Muscle of leg (tissue), 16 donors: ENCODE measurements at places on chromosomes 4 and X. TPM values are rescaled to one million over a fixed set of nuclear protein-coding genes. Genes with fewer than 3 reads are reported as not detected.

The SYTL5 gene
- 0.13 TPM for total RNA-seq

The ACSL4 gene
- 21.1 TPM for total RNA-seq

The DMRTC1 gene
- not detected for total RNA-seq

The RUFY3 gene
- 81.3 TPM for total RNA-seq

The NAP1L3 gene
- total RNA-seq: 11.7 TPM

The RTL3 gene
- total RNA-seq: 1.3 TPM

The TEX13B gene
- total RNA-seq: not detected

- peak; percentile 40 for DNase-seq
- no peaks in the 10 kb centered on the region for H3K36me3 ChIP-seq
These were observed 183.6 kb downstream of the MGST2 start for GRCh38 chr4:139849219-139849618.

DNA sequence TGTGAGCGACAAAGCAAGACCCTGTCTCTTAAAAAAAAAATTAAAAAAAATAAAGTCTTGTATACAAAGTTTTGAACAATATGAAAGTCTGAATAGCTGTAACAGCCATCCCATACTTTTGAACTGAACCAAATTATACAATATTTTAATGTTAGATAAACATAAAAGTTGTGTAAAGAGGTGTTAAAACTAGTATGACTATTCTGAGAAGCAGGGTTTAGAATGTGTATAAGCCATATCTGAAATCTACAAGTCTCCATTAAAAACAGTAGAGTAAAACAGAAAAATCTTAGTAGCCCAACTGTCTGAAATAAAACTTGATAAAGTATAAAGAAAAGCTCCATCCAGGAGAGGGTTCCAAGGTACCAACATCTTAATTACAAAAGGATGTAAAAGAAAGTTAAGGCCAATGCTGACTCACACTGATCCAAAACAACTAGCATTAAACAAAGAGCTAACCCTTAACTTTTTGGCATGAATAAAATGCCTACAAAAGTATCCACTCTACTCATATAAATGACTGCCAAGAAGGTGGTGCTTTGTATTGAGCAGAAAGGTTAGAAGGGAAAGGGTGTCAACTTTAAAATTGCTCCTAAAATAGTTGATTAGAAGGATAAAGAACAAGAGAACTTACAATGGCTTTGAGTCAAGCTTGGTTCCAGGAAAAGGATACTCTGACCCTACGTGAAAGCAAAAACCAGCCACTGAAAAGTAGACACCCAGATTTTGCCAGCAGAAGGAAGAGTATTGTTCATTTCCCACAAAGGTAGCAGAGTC, 18.5 kb downstream of the CNOT6L start:
- no peak overlapping the region for H3K4me3 ChIP-seq
- no peaks in the 10 kb centered on the region for H3K27me3 ChIP-seq
- DNase-seq: peak; percentile 16
- H3K4me1 ChIP-seq: no peaks in the 10 kb centered on the region
- no peaks in the 10 kb centered on the region for H3K36me3 ChIP-seq
- H3K27ac ChIP-seq: peak overlapping the region; percentile 68

DNA sequence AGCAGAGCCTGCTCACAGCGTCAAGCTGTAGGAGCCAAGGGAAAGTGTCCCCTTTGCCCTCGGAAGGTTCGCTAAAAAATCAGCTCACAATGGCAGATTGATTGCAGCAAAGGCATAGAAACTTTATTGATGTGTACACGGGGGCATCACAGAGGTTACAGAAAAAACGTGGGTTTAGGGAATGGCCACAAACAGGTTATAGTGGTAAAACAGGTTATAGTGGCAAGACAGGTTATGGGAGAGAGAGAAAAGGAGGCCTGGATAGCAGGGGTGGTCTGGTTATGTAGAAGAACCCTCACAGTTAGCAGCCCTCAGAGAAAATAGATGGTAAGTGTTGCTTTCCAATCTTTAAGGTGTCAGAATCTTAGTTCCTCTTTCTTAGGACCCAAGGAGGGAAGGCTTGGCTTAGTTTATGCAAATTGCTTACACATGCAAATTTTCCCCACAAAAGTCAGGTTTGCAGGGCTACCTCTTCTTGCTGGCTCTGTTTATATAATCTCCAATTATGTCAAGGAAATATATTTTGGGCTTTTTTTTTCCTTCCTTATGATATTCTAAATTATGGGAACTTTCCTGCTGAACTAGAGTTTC, 113.7 kb downstream of the BMP15 start:
- H3K36me3 ChIP-seq: no peaks in the 10 kb centered on the region
- H3K27me3 ChIP-seq: peaks cover 13% of the 10 kb centered on the region
- no peak for DNase-seq
- H3K27ac ChIP-seq: no peak overlapping the region

DNA sequence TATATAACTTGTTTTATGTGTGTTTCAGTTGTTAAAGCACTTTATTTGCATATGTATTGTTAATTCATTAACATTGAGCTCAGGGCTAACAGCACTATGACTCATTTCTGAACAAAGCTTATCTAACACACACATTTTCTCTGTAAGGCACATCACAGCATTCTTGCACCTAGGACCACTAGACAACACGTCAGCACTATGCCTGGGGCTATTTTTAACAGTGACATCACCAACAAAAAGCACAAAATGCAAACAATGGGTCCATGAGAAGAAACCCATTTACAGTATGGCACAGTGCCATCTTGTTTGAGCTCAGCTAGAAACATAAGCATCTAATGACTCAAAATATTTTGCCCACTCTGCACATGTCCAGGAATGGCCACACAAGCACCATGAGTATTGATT, 124.4 kb downstream of the RELL1 start:
- no peaks in the 10 kb centered on the region for H3K4me1 ChIP-seq
- no peaks in the 10 kb centered on the region for H3K36me3 ChIP-seq
- no peaks in the 10 kb centered on the region for H3K27me3 ChIP-seq
- no peak overlapping the region for H3K27ac ChIP-seq

DNA sequence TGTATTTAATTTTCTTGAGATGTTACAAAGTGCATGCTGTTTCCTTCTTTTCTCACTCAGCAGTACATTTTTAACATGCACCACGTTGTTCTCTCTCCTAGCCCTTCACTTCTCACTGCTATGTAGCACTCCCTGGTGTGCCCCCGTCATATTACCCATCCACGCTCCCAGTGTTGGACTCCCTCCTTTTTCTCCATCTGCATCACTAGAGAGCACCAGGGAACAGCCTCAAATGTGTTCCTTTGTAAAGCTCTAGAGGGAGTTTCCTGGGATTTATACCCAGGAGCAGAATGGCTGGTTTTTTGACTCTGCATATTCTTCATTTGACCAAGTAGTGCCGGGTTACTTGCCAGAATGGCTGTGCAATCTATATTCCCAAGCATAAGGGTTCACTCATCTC, 240.3 kb upstream of the ANXA3 start:
- no peak overlapping the region for H3K4me3 ChIP-seq
- no peaks in the 10 kb centered on the region for H3K27me3 ChIP-seq
- no peaks in the 10 kb centered on the region for H3K36me3 ChIP-seq
- H3K27ac ChIP-seq: no peak overlapping the region

GRCh38 chrX:42515939-42516338, 262.0 kb downstream of the PPP1R2C start:
- H3K36me3 ChIP-seq: no peaks in the 10 kb centered on the region
- H3K4me1 ChIP-seq: no peaks in the 10 kb centered on the region
- no peak for DNase-seq
- H3K27ac ChIP-seq: no peak overlapping the region
- peaks cover 5% of the 10 kb centered on the region for H3K27me3 ChIP-seq
- H3K4me3 ChIP-seq: no peak overlapping the region

DNA sequence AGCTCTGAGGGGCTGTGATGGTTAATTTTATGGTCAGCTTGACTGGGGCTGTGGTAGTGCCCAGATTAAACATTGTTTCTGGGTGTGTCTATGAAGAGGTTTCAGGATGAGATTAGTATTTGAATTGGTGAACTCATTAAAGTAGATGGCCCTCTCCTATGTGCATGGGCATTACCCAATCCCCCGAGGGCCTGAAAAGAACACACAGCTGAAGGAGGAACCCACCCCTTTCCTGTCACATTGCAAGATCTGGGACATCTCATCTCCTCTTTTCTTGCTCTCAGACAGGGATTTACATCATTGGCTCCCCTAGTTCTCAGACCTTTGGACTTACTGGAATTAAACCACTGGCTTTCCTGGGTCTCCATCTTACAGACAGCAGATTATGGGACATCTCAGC, 29.4 kb upstream of the NDP start:
- H3K27me3 ChIP-seq: peaks cover 17% of the 10 kb centered on the region
- H3K4me1 ChIP-seq: no peaks in the 10 kb centered on the region
- no peak overlapping the region for H3K4me3 ChIP-seq
- no peak overlapping the region for H3K27ac ChIP-seq
- no peaks in the 10 kb centered on the region for H3K36me3 ChIP-seq
- no peak for DNase-seq

DNA sequence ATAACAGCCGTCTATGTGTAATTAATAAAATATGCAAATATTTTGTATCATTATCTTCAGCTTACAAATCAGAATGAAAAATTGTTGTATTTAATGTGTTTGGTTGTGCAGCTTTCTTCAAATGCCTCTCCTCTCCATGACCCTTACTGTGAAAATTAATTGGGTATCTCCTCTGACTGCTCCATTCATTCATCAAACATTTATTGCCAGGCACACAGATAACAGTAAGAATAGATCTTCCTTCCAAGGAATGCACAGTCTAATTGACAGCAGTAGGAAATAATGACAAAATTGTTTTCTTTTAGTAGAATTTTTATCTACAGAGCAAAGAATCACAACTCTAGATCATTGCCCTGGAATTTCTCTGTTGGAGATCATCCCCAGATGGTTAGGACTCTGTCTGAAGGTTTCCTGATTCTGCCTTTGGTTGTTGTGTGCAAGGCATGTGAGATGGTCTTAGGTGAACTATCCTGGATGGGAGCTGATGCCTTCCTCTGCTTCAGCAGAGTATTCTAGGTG, 395.0 kb upstream of the FAT1 start:
- no peaks in the 10 kb centered on the region for H3K36me3 ChIP-seq
- H3K4me3 ChIP-seq: no peak overlapping the region
- H3K27me3 ChIP-seq: no peaks in the 10 kb centered on the region
- DNase-seq: no peak
- no peak overlapping the region for H3K27ac ChIP-seq
- H3K4me1 ChIP-seq: peaks cover 1% of the 10 kb centered on the region

GRCh38 chrX:154515966-154516655, at the start of gene FAM3A:
Gene FAM3A (minus strand): TSS chrX:154516232. CDS start chrX:154515772, 460 bp downstream.
- no peaks in the 10 kb centered on the region for H3K27me3 ChIP-seq
- H3K4me3 ChIP-seq: peak within 1 kb of the TSS; percentile 67
- peaks cover 5% of the 10 kb centered on the region for H3K36me3 ChIP-seq
- peaks cover 23% of the 10 kb centered on the region for H3K4me1 ChIP-seq

- DNase-seq: peak; percentile 58
- peaks cover 23% of the 10 kb centered on the region for H3K36me3 ChIP-seq
- no peaks in the 10 kb centered on the region for H3K27me3 ChIP-seq
- H3K4me3 ChIP-seq: no peak overlapping the region
- no peak overlapping the region for H3K27ac ChIP-seq
These were observed 9.1 kb downstream of the WFS1 start for GRCh38 chr4:6278801-6279197.

- DNase-seq: no peak
- peak within 1 kb of the TSS; percentile 15 for H3K4me3 ChIP-seq
- no peak within 1 kb of the TSS for H3K27ac ChIP-seq
- H3K36me3 ChIP-seq: no peaks in the 10 kb centered on the region
These were observed at the start of gene SLC38A5 for GRCh38 chrX:48470110-48470832. Gene SLC38A5 (minus strand): TSS chrX:48470260. CDS start chrX:48467924, 2,336 bp downstream.

DNA sequence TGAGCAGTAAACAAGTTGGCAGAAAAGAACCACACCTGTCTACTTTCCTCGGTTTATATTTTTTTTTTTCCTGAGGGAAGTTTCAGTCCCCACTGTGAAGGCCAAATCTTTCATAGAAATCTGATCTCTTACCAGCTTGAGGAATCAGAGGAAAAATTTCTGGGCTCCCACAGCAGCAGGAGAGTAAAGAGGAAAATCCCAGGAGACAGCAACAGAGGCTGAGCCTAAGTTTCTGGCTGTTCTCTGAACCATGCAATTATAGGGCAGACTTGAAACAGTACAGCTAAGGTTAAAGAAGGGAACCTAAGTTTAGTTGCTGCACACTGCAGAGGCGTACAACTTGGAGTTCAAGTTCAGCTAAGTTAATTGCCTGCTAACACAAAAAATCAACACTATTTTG, 1090.9 kb upstream of the INTU start:
- H3K27ac ChIP-seq: no peak overlapping the region
- H3K4me3 ChIP-seq: no peak overlapping the region
- H3K27me3 ChIP-seq: no peaks in the 10 kb centered on the region
- no peaks in the 10 kb centered on the region for H3K36me3 ChIP-seq
